Neural crest cell (in vitro differentiated cells): ENCODE measurements at places on chromosomes 13 and 19. TPM values are rescaled to one million over a fixed set of nuclear protein-coding genes. Genes with fewer than 3 reads are reported as not detected.
A peak's percentile ranks its signal among the peaks of the same experiment; 100 is the strongest.

GNG8 gene
- total RNA-seq = not detected in 2 replicates

TMEM38A gene
- total RNA-seq = 3.4 and 4.4 TPM in 2 replicates

ENOX1 gene
- 3.1 and 3.8 TPM in 2 replicates for total RNA-seq

PLK5 gene
- total RNA-seq = not detected in 2 replicates

ZNF763 gene
- 2.9 and 4.5 TPM in 2 replicates for total RNA-seq

DPF1 gene
- total RNA-seq = 31.7 and 35.5 TPM in 2 replicates

SELENOV gene
- total RNA-seq = not detected in 2 replicates

CHERP gene
- total RNA-seq = 93.3 and 95.7 TPM in 2 replicates

ISOC2 gene
- total RNA-seq = 34.3 and 36.7 TPM in 2 replicates

GRCh38 chr13:26785838-26786630 is 25.4 kb upstream of the GPR12 start:
- H3K36me3 ChIP-seq = no peaks in the 10 kb centered on the region
- H3K27ac ChIP-seq = no peak overlapping the region
- peaks cover 8% of the 10 kb centered on the region for H3K4me1 ChIP-seq
- no peak overlapping the region for H3K4me3 ChIP-seq

DNA sequence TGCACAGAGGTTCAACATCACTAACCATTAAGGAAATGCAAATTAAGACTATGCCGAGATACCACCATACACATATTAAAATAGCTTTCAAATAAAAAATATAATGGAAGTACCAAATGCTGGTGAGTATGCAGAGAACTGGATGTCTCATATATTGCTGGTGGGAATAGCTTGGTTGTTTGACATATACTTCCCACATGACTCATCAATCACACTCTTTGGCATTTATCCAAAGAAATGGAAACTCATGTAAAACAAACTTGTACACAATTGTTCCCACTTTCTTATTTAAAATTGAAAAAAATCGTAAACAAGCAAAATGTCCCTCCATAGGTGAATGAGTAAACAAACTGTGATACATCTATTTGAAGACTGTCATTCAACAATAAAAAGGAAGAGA is 982.6 kb upstream of the ATXN8OS start:
- no peak overlapping the region for H3K27ac ChIP-seq
- H3K27me3 ChIP-seq = no peaks in the 10 kb centered on the region
- peaks cover 3% of the 10 kb centered on the region for H3K36me3 ChIP-seq

DNA sequence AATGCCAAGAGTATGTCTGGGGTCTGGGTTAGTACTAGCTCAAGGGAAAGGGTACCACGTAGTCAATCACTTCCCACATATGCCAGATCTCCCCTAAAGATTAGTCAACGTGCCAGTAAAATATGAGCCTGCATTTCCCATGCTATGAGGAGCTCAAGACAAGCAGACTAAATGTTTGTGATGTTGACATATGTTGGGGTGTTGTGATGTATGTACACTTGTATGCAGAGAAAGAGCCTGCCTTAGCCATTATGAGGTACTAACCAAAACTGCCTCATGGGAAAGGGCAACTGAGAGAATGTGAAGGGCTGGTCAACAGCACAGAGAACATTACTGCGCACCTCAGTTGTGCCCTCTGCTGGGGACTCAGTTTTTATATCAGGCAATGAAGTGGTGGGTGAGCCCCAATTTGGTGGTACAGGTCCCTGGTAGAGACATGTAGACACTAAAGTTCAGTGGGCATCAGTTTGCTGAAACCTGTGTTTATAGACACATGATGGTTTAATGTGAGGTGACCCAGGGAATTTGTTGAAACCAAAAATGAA is 287.0 kb downstream of the DCT start:
- peaks cover 22% of the 10 kb centered on the region for H3K4me1 ChIP-seq
- DNase-seq = peak; percentile 15
- H3K27ac ChIP-seq = no peak overlapping the region
- H3K27me3 ChIP-seq = no peaks in the 10 kb centered on the region
- no peak overlapping the region for H3K4me3 ChIP-seq

DNA sequence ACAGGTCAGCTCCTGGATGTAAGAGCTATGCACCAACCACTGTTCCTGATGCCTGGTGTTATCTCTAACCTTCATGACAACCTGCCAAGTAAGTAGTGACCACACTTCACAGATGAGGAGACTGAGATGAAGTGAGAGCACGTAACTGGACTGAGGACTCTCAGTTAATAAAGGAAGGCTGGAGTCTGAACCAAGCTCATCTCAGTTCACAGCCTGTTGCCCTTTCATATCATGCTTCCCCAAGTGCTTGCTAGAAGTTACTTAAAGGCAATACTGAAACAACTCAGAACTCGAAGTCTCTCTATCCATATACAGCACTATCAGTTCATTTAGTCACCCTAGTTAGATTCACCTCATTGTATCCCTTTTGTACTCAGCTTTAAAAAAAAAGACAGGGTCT is 119.7 kb downstream of the ABCC4 start:
- DNase-seq = no peak
- H3K4me1 ChIP-seq = peaks cover 11% of the 10 kb centered on the region
- no peak overlapping the region for H3K4me3 ChIP-seq
- H3K27ac ChIP-seq = no peak overlapping the region

- no peaks in the 10 kb centered on the region for H3K36me3 ChIP-seq
- H3K4me1 ChIP-seq = peaks cover 27% of the 10 kb centered on the region
- H3K27ac ChIP-seq = no peak overlapping the region
- H3K4me3 ChIP-seq = peak overlapping the region; percentile 75
- peaks cover 71% of the 10 kb centered on the region for H3K27me3 ChIP-seq
- no peak for DNase-seq
Measured at GRCh38 chr19:2478756-2479555, 3.0 kb downstream of the GADD45B start.

- H3K4me1 ChIP-seq = peaks cover 64% of the 10 kb centered on the region
- peak overlapping the region; percentile 57 for H3K27ac ChIP-seq
- DNase-seq = no peak
- H3K27me3 ChIP-seq = no peaks in the 10 kb centered on the region
Measured at GRCh38 chr19:15289673-15290072, 42.7 kb downstream of the BRD4 start.

- DNase-seq = no peak
- H3K27ac ChIP-seq = no peak overlapping the region
- no peak overlapping the region for H3K4me3 ChIP-seq
- H3K4me1 ChIP-seq = no peaks in the 10 kb centered on the region
Measured at GRCh38 chr13:99636728-99637353, 135.6 kb downstream of the TM9SF2 start.

- no peaks in the 10 kb centered on the region for H3K4me1 ChIP-seq
- H3K4me3 ChIP-seq = no peak overlapping the region
- peaks cover 2% of the 10 kb centered on the region for H3K36me3 ChIP-seq
- no peak overlapping the region for H3K27ac ChIP-seq
- no peak for DNase-seq
Measured at GRCh38 chr13:23856008-23856750, 33.0 kb downstream of the MIPEP start.

GRCh38 chr19:48364598-48365348 is 606 bp downstream of the SYNGR4 start:
- no peaks in the 10 kb centered on the region for H3K36me3 ChIP-seq
- no peak for DNase-seq
- H3K4me1 ChIP-seq = peaks cover 12% of the 10 kb centered on the region
- no peak overlapping the region for H3K27ac ChIP-seq

DNA sequence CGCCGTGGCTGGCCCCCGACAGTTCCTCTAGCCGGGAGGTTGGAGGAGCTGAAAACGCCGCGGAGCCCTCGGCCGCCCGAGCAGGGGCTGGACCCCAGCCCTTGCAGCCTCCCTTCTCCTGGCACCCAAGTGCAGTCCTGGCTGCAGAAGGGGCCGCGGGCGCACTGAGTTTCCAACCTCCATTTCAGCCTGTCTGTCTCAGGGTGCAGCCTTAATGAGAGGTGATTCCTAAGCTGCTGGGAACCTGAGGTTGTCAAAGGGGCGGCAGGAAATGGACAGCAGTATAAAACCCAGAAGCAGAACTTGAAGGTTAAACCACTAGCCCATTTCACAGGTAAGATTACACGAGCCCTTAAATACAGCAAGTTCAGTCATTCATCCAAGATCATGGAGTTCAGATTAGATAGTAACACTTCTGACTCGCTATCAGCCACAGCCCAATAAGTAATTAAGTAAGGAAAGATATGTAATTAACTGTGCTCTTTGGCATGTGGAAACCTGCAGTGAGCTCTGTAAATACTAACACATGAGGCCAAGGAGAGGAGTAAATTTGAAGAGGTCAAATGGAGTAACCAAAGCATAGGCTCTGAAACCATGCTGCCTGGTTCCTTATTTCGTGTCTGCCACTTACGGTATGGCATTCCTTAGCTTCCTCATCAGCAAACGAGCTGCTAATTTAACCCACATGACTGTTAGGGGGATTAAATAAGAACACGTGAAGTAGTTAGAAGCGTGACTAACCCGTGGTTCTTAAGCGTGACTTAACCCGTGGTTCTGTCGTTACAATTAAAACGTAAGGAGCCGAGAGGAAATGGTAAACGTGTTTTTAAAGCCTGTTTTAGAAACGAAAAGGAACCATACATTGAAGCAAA is 686 bp downstream of the SETDB2 start:
- no peaks in the 10 kb centered on the region for H3K36me3 ChIP-seq
- no peak for DNase-seq
- H3K27ac ChIP-seq = no peak overlapping the region
- H3K4me3 ChIP-seq = peak overlapping the region; percentile 97
- no peaks in the 10 kb centered on the region for H3K27me3 ChIP-seq
- H3K4me1 ChIP-seq = peaks cover 20% of the 10 kb centered on the region

- peaks cover 13% of the 10 kb centered on the region for H3K27me3 ChIP-seq
- H3K4me1 ChIP-seq = peaks cover 5% of the 10 kb centered on the region
- peak overlapping the region; percentile 12 for H3K27ac ChIP-seq
- no peak for DNase-seq
Measured at GRCh38 chr19:2255112-2255845, 938 bp downstream of the JSRP1 start.
